ENCODE measurements at places on chromosomes 11 and 22.

- no peak for DNase-seq
These were observed 753.7 kb downstream of the NTM start for GRCh38 chr11:132123854-132124835.

DNA sequence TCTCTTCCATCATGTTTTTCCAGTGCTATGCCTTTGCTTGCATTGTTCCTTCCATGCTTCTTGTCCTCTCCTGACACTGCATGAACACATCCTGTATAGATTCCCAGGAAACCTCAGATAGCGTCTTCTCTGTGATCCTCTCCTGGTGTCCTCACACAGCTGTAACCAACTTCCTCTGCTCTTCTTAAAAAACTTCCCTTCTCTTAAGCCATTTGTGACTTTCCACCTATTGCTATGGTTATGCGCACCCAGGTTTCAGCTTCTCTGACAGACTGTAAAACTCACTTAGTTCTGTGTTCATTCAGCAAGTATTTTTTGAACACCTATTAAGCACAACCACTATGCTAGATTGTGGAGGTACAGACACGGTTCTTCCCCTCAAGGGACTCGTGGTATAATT lies 5.1 kb upstream of the APLP2 start:
- DNase-seq, result no peak

- no peak for DNase-seq
These were observed 43.0 kb upstream of the WNT11 start for GRCh38 chr11:76249195-76249741.

DNA sequence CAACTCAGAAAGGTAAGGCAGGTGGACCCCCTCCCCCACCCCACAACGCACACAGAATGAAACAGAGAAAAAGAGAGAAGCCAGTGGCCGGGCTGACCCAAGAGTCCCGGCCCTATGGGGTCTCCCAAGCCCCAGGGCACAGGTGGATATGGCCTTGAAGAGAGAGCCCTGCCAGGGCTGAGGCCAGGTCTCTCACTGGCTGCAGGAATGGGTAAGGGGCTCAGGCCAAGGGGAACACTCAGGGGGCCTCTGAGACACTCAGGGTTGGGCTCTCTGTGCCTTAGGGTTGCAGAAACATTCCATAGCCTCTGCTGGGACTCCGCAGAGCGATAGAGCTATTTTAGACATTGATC lies 98.0 kb downstream of the PDE2A start:
- no peak for DNase-seq
